DMS 273 treated with DMSO at 0.1 percent for 48 hours (cell line): ENCODE measurements at places on chromosomes 6 and 20.

- DNase-seq: no peak
These were observed 31.8 kb downstream of the TREML1 start for GRCh38 chr6:41122373-41122772.

- no peak for DNase-seq
These were observed 4.2 kb upstream of the PHIP start for GRCh38 chr6:79082304-79082703.

GRCh38 chr6:114323784-114324183 lies 19.0 kb downstream of the HS3ST5 start:
- DNase-seq: no peak

GRCh38 chr20:44457016-44457415 lies 18.7 kb upstream of the TTPAL start:
- DNase-seq: no peak

- no peak for DNase-seq
These were observed 67.1 kb upstream of the DUSP22 start for GRCh38 chr6:225121-225721.

- no peak for DNase-seq
These were observed 32.3 kb upstream of the MARCKS start for GRCh38 chr6:113824866-113825265.

DNA sequence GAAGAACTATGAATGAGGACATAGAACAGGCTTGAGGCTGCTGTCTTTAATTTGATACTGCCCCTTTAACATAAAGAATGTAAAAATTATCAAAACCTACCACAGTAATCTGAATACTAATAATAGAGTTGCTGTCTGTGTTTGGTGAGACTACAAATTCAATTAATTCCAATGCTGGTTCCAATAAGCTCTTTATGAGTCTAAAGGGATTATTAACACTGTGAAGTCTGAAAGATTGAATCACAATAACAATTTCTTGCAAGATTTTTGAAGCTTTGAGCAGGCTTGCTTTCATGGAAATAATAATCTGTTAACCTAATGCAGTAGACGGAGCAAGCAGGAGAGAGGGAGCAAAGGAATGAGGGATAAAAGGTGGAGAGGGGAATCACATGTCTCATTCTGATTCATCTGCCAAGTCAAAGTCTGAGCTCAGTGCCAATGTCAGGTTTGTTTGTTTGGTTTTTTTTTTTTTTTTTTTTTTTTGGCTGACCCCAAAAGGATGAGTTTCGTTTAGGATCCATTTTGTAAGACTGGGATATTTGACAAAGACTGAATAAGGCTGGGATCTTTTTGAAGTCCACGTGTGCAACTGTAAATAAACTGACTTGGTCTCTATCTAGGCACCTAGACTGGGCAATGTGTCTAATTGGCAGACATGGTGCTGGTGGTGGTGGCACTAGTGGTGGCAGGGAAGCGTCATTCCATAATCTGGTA lies 211.6 kb downstream of the RNF144B start:
- no peak for DNase-seq

DNA sequence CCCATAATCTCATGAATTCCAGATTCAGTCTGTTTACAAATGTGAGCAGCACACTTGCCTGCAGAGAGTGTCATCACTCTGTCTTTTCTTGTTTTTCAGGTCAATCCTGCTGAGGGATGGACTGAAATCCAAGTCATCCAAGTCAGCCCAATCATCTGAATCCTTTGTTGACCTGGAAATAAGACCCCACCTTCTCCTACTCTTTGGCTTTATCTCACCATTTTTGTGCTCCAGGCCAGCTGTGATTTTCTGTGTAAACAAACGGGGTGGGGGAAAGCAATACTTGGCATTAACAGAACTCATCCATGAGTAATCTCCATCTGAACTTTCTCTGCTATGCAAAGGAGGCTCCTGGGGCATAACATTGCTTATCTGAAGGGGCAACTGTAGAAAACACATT lies 16.9 kb upstream of the GSTA4 start:
- no peak for DNase-seq

DNA sequence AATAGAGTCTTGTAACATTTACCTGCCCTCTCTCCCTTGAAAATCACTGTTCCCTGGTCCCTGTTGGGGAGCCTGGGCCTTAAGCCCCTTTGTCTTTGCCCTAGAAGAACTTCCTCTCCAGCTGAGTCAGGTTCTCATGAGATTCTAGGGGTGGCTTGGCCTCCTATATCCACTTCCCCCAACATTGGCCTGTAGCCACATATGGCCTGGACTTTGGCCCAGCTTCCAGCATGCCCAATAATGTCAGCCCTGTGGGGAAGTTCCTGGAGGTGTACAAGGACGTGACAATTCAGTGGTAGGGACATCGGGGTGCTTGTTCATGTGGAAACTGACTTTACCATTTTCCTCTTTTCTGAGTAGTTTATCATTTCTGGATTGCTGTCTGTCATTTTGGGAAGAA lies 17.2 kb upstream of the MAS1L start:
- no peak for DNase-seq
